ENCODE measurements at places on chromosomes 5 and 9.

- DNase-seq, result peak; percentile 50
Measured at GRCh38 chr5:17189381-17190036, 27.9 kb upstream of the BASP1 start.

GRCh38 chr5:143582869-143583268, 179.4 kb upstream of the NR3C1 start:
- no peak for DNase-seq

- no peak for DNase-seq
Measured at GRCh38 chr5:137718611-137719010, 17.3 kb downstream of the KLHL3 start.

DNA sequence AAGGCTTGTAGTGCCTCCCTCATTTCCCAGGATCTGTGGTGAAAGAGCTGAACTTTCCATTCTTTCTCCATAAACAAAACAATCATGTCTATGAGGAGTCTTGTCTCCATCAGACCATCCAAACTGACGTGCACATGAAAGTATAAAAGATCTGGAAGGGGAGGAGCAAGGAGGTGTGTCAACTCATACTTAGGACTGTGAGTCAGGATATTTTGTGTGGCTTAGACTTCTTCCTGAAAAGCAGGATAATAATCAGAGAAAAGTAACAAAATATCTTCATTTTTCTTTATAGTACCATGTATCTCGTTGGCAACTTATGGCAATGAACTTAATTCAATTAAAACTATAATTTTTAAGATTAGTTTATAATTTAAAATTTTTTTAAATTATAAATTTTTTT, 96.0 kb upstream of the PRRC1 start:
- DNase-seq, result no peak

DNA sequence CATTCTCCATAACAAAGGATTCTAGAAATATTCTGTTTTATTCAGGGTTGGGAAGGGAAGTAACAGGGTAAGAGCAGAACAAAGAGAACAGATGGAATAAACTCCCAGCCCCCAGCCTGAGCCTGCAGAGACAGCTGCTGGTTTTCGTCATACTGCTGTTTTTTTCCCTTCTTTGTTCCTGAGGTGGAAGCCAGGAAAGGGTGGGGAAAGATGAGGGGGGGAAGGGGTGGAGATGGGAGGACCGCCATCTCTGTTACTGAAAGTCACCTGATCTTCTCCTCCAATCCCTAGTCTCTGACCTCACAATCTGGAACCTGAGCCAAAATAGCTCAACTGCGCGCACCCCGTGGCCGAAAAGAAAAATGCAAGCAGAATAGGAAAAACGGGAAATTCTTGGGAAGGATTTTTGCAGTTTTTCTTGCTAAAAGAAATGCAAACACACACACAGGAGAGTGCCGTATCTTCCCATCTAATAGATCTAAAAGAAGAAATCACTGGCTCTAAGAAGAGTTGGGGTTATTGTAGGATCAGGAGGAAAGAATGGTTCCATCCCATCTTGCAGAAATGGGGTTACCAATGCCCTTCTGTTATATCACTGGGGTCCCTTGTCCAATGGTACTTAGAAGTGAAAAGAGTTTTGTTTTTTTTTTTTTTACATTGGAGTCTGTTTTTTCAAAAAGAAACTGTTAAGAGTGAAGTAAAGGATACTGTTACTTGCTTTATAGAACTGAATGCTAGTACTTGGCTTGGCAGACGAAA, 57.9 kb downstream of the DIAPH1 start:
- no peak for DNase-seq

- DNase-seq, result no peak
Measured at GRCh38 chr5:87899721-87900131, 368.9 kb downstream of the TMEM161B start.

DNA sequence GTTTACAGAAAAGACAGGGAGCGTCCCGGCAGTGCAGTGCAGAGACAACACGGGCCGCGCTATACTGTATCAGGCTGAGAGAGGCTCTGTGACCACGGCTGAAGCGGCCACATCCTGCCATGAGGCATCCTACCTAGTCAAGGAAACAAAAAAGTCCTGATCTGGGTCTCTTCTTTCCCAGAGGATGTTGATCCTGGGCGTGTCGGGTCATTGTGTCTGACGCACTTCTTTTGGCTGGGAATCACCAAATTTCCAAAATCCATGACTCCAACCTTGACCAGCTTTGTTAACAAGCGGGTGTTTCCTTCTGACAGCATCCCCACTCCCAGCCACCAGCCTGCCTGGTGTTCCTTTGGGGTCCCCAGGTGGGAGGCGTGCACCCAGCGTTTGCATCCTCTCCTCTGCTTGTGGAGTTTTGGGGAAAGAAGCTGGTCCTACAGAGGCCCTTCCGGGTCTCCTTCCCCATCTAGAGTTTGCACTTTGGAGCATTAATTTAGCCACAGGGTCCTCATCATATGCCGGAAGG, 91.4 kb upstream of the RAI14 start:
- DNase-seq, result no peak

- no peak for DNase-seq
Measured at GRCh38 chr5:144203750-144204596, 33.3 kb downstream of the KCTD16 start.

- DNase-seq, result no peak
Measured at GRCh38 chr9:14398473-14398872, 84.5 kb upstream of the NFIB start.

- no peak for DNase-seq
Measured at GRCh38 chr5:84524491-84524890, 139.8 kb upstream of the EDIL3 start.

GRCh38 chr5:25286319-25286718, 641.5 kb upstream of the CDH10 start:
- DNase-seq, result no peak

DNA sequence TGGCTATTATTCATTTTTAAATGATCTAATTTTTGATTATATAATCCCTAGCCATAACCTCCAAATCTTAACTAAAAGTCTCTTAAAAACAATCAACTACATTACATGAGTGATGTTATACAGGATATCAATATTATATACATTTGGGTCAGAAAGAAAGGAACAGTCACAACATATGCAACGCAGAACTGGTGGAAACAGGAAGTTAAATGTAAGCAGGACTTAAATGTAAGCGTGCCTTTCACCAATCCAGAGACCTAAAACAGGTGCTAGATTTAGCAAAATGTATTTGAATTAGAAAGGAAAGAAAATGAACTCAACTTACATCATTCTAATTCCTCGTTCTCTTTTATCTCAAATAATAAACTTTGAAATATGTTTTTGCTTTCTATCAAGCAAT, 738.5 kb downstream of the PTPRD start:
- no peak for DNase-seq

DNA sequence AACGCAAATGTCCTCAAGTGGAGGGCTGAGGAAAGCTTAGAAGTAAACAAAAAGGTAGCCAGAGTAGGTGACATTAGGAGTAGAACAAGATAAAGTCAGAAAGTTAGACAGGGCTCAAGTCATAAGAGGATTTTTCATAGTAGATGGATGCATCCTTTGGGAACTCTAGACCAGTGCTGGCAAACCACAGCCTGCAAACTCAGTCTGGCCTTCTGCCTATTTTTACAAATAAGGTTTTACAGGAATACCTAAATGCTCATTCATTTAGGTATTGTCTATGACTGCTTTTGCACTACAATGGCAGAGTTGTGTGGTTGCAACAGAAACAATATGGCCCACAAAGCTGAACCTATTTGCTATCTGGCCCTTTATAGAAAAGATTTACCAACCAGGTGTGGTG, 116.0 kb upstream of the HMHB1 start:
- no peak for DNase-seq

DNA sequence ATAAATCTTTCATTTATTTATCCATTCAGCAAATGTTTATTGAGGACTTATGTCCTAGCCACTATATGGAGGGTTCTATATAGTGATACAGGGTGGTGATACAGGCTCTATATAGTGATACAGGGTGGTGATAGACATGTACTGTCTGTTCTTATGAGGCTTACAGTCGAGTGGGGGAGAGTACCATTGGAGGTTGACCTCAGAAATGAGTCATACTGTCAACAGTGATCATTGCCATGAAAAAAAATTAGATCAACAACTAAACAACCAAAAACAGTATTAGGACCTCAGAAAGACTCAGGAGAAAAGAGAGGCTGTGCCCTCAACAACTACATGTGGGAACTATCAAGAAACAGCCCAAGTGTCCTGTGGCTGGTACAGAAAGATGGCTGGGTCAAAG, 22.0 kb downstream of the PAPPA start:
- DNase-seq, result no peak

DNA sequence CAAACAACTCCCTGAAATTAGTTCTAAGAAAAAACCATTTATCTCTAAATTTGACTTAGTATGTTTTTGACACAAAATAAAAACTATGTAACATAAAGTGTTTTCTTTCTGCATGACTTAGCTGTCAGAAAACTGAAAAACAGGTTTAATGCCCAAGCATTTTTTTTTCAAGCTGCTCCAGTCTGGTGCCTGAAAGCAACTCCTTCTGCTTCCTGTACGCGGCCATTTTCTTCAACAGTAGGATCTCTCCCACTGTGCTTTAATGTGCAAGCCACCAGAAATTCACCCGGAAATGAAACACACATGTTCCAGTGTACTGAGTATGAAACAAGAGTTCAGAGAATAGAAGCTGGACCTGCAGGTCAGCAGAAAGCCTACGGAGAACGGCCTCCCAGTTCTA, 161.2 kb downstream of the MED27 start:
- no peak for DNase-seq

- DNase-seq, result no peak
Measured at GRCh38 chr9:21682981-21683380, 119.5 kb upstream of the MTAP start.

DNA sequence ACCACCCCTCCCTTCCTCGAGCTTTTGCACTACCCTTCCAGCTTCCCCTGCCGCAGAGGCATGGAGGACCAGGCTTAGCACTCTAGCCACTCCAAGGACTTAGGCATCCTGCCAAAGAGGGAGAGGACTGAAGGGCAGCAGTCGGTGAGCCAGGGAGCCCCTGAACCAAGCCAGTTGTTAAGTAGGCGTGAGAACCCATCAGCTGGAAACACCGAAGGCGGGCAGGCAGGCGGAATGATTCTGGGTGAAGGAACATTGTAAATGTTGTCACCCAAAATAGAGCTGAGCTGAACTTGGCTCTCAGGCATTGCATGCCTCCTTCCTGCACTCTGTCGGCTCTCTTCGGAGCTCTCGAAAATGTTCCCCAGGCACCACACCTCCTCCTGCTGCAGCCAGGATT, 42.8 kb downstream of the NRG2 start:
- no peak for DNase-seq

DNA sequence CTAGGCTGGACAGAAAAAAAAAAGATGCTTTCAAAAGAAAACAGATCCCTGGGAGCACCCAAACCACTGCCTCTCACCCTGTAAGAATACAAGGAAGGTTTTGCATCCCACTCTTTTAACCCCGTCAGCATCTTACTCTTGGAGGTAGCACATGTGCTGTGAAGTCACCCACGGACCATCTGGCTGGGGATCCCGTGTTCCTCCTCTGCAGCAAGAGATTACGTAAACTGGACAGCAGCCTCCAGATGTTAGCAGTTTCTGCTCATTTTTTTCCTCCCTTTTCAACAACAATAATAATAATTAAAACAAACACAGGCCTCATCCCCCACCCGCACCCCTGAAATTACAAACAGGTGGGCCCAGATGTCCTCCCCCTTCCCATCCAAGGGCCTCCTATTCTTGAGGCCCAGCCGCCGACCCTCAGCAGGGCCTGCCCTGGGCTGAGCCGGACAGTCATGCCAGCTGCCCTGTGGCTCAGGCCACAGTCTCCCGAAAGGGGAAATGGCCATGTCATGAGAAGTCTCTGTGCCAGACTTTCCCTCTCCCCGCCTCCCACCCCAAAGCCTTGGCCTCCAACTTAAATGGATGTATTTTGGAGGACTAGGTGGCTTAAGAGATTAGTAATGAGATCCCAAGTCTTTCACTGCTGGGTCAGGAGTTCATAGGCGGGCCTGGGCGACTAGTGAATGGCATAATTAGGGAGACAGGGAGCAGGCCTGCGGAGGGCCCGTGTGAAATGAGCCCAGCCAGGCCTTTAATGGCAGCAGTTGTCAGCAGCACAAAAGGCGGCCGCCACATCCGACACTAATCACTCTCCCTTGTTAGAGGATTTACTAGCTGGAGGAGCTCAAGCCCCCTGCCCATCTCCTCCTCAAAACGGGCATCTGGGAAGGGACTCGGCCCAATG, 165.1 kb downstream of the PAPPA start:
- no peak for DNase-seq

DNA sequence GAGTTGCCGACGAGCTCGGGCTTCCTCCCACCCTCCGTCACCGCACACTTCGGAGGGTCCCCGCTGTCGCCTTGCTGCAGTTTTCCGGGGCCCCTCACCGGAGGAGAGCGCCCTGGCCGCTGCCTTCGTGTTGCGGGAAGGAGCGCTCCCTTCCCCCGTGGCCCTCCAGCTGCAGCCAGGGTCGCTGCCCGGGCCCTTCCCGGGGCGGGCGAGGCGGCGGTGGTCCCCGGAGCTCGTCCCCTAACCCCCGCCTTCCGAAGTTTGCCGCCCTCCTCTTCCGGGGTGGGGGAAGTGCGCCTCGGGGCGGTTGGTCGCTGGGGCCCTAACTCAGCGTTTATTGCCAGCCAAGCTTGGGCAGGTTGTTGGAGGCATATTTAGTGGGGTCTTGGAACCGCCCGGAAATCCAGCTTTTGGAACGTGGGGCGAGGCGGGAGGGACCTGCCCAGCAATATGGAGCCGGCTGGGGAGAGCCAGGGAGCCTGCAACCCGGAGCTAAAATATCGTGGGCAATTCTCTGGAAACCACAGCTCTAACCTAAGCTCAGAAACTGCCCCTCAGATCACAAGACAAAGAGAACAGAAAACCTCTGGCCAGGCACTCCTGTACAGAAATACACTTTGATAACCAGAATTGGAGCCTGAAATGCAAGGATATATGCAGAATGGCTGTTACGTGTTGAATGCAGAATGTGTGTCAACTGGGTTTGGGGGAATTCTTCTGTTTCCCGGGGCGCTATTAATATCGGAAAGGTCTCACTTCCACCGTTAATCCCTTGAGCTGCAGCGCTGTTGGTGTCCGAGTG, 890 bp downstream of the PIK3R1 start:
- peak; percentile 68 for DNase-seq

DNA sequence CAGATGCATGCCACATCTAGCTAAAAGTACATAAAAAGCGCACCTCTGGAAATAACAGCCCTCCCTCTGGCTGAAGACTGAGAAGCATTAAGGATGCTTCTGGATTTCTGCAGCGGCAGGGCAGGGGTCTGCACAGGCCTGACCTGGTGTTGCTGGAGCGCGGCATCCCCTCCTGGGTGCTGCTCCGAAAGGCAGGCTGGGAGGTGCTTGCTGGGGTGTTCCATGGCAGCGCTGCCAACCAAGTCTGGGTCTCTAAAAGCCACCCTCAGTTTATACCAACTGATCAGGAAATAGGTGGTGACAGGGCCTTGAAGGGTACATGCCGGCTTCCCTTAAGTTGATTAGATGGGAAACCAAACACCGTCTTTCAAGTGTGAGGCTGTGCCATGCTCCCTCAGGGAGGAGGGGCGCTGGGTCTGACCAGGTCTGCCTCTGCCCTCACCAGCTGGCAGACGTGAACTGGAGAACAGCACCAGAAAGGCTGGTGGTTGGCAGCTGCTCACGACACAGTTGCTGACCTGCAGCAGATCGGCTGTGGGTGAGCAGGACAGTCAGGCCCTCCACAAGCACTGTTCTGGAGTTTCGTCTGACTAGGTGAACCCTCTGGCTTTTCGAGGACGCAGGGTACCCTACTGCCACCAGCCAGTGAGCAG, 81.6 kb downstream of the DAP start:
- DNase-seq, result no peak
